Stimulated activated CD4-positive, alpha-beta T cell treated with anti-CD3 and anti-CD28 coated beads, Interleukin-12 subunit alpha, Interleukin-12 subunit beta, amount 100 ng/mL, for 48 hours (primary cell): ENCODE measurements at places on chromosomes 3 and 15.
A peak's percentile ranks its signal among the peaks of the same experiment; 100 is the strongest.

DNA sequence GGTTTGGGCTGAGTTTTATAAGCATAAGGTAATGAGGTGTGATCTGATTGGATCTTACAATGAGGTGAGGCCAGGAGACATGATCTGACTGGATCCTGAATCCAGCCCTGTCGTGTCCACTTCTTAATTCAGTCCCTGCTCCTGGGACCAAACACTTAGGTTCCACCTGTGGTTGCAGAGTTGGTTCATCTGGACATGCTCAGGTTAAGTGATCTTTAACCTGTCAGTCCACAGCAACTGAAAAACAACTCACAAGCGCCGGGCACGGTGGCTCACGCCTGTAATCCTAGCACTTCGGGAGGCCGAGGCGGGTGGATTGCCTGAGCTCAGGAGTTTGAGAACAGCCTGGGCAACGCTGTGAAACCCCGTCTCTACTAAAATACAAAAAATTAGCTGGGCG lies 679.3 kb upstream of the ALCAM start:
- DNase-seq: no peak

- peak; percentile 5 for DNase-seq
Measured at GRCh38 chr3:68256635-68257223, 602.3 kb upstream of the SUCLG2 start.

GRCh38 chr15:94930441-94930840 lies 699.1 kb downstream of the MCTP2 start:
- no peak for DNase-seq

GRCh38 chr15:60264566-60264965 lies 133.2 kb downstream of the ANXA2 start:
- DNase-seq: no peak

DNA sequence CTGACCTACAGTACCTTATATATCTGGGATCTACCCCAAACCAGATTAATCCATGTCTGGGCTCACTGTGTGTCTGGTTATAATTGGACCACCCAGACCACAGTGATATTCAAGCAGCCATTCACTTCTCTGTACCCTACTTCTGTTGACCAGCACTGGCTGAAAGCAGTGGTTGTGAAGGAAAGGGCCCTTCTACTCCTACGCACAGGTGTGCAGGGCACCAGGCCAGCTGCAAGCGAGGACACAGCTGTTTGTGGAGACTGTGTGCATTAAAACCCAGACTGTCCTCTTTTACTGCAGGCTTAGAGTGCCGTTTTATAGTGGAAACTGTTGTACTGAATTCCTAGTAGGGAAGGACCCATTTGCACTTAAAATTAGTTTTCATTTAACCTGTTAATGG lies 29.5 kb downstream of the CTDSPL start:
- no peak for DNase-seq

DNA sequence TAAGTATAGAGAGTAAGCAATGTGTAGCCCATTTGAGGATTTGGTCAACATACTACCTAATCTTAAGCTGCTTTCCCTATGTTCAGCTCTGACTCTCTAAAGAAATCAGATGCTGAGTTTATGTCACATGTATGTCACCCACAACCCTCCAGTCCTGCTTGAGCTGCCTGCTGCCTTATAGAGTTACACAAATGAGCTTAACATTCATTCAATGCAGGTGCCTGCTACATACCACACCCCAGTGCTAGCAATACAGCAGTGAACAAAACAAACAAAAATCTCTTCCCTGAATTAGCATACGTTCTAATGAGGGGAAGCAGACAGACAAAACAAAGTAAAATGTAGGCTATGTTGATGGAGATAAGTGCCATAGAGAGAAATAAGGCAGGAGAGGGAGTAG lies 93.0 kb downstream of the HHLA2 start:
- DNase-seq: no peak

DNA sequence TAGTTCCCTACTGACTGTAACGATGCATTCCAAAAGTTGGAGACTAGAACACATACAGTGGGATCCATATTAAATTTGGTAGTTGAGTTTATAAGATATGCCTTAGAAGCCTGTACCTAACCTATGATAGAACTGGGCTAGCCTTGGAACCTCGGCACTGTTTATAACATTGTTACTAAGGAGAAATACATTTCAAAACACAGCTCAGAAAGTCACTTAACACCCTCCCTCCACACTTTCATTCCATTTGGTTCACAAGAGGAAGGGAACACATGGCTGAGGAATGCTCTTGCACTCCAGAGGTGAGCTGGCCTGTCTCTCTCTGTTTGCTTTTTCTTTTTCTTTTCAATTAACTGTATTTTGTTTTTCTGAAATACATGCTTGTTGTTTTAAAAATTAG lies 48.7 kb upstream of the TSC22D2 start:
- DNase-seq: no peak

DNA sequence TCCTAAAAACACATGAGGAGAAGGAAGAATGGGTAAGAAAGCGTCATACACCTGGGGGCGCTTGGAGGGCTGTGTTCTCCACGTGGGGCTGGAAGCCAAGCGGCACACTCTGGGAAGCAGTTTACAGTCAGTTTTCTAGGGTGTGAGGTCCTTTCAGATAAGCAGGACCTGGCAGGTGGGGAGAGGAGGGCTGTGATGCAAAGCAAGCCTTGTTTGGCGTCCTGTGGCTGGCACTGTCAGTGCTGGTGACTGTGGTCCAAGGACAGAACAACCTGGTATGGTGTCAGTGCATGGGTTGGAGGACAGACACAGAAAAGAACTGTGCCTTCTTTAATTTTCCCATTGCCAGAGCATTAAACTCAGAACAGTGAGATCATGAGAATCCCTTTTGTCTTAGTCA lies 260.7 kb upstream of the NR2E3 start:
- DNase-seq: no peak

GRCh38 chr3:179860275-179861107 lies 176.2 kb downstream of the PEX5L start:
- DNase-seq: no peak

DNA sequence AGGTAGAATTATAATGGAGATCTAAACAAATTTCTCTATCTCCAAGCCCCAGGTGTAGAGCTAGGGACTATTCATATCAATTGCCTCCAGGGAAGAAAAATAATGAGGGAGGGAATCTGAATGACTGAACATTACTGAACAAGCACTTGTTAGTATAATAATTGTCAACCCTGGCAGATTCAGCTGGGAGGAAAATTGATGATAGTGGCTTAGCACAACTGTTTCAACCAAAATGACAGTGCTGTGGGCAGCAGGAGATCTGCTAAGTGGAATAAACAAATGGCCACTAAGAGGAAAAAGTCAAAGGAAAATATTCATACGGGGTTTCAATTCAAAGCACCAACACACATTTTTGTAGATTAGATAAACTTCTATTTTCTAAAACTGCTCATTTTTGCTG lies 294.9 kb upstream of the ZNF385D start:
- no peak for DNase-seq

GRCh38 chr15:78302579-78303312 lies 3.3 kb upstream of the SKIC8 start:
- no peak for DNase-seq

DNA sequence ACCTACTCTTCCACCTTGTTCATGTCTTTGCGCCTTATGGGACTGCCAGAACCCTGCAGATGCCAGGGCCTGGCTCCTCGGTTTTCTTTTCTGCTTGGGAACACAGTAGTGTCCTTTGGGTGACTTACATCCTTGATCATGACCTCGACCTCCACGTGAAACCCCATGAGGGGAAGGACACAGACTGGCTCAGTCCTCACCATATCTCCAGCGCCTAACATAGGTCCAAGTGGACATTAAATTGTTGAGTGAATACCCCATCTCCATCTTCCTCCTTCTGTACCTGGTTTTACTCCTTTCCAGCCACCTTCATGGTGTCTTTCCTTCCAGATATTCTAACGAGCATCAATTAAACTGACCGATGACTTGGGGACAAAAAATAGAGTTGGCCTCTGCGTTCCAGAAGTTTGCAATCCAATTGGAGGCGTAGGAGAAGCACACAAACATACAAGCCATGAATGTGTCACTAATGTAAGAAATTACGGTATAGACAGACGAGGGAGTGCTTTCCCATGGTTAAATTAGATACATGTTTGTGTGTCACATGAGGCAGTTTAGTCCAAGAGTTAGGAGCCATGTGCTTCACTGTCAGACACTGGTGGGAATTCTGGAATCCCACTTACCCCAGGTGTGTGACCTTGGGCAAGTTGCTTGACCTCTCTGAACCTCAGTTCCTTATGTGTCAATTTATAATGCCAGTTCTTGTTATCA lies 907 bp upstream of the HERC1 start:
- DNase-seq: no peak

- DNase-seq: no peak
Measured at GRCh38 chr3:158491968-158492367, 79.0 kb upstream of the MLF1 start.

- DNase-seq: no peak
Measured at GRCh38 chr3:160906646-160907045, 150.6 kb downstream of the PPM1L start.

DNA sequence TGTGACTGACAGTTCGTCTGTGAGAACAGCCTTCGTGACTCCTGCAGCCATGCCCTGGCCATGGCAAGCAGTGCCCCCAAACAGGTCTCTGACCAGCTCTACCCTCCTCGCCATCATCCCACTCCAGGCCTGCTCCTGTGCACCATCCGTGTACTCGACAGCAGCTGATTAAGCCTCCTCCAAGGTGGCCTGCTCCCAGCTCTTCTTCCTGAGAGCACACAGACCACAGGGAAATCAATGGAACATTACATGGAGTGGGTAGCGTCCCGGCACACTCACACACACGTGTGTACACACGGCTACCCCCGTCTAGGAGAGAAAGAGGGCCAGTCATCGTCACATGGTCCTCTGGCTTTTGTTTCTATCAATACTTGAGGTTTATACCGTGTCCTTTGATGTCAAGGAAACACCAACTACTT lies 21.1 kb downstream of the ANXA2 start:
- no peak for DNase-seq

GRCh38 chr3:149585401-149585726 lies 72.5 kb downstream of the WWTR1 start:
- no peak for DNase-seq

GRCh38 chr3:45143673-45144671 lies 2.2 kb downstream of the CDCP1 start:
- DNase-seq: no peak

DNA sequence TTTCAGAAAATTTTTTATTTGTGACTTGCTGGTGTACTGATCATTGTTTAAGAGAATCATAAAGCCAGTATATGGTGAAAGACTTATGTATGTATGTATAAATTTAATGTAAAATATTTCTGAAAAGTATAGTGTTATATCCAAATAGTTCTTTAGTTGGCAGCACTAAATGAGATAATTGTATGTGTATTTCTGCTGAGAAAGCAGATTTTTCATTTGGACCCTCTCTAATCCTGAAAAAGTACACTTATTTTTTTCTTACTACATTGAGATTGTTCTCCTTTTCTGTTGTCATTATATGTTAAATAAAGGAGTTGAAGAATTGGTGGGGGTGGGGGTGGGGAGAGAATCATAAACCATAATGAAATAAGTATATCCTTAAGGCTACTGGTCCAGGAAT lies 324.9 kb upstream of the SUCLG2 start:
- DNase-seq: no peak

DNA sequence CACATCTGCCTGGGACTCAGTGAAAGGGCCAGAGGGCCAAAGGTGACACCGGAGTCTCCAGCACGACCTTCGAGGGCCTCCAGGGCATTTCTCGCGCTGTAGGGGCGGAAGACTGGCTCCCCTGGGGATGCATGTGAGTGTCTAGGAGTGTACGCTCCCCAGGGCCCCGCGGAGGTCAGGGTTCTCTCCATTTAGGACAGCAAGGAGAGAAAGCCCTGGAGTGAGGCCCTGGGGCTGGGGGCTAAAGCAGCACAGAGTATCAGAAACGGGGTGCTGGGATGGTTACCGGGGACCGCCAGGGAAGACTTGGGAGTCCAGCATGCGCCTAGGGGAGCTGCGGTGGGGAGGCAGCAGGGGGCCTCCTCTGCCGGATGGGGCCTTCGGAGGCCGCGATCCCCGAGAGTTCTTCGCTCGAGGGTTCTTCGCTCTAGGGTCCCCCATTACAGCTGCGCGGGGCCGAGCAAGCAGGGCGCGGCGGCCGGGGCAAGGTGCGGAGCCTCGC lies 595 bp upstream of the APBA2 start:
- DNase-seq: no peak

DNA sequence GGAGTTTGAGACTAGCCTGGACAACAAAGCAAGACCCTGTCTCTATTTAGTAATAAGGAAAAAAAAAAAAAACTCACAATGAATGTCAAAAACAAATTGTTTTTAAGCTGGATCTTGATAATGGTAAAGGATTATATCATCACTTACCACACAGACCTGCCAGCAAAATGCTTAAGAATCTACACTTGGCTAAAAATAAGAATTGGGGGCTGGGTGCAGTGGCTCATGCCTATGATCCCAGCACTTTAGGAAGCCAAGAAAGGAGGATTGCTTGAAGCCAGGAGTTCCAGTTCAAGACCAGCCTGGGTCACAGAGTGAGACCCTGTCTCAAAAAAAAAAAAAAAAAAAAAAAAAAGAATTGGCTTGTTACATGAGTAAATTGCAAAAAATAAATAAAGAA lies 31.0 kb downstream of the ACAP2 start:
- DNase-seq: no peak

GRCh38 chr3:9081184-9081818 lies 118.0 kb upstream of the RAD18 start:
- no peak for DNase-seq

GRCh38 chr3:42489937-42490227 lies 12.6 kb upstream of the VIPR1 start:
- no peak for DNase-seq

- no peak for DNase-seq
Measured at GRCh38 chr3:31356941-31357340, 175.8 kb upstream of the STT3B start.

DNA sequence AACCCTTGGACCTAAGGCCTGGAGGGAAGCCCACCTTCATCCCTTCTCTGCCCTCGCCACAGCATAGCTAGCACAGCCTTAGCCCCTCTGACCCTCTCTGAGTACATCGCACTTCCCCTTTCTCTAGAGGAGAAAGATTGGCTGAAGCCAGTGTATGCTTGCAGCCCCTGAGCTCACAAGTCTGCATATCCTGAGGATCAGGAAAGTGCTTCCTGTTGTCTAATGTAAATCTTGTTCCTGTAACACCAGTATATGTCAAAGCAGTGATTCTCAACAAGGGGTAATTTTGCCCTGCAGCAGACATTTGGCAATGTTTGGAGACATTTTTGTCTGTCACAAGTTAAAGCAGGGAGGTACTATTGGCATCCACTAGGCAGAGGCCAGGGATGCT lies 2.2 kb upstream of the PRKCD start:
- no peak for DNase-seq

GRCh38 chr3:187735383-187735782 lies 9.9 kb downstream of the BCL6 start:
- no peak for DNase-seq

DNA sequence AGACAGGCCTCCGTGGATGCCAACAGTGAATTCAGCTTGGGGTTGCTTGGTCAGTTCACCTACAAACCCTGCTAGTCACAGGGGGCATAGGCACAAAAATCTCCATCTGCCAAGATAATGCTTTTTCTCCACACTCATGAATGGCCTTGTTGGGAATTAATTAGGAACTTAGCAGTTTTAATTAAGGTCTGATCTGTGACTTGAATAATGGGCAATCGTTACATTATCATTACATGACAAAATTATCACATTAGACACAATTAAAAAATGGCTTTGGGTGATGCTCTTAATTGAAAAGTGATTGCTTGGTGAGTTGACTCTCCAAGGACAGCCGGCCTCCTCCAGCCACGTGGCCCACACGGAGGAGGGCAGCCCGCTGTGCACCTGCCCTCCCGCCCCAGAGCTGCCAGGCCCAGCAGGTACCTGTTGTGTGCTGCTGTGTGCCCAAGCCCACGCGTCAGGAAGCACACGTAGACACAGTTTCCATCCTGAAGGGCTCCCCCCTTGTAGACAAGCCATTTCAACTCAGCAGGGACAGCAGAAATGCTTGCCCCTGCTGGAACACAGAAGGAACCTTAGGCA lies 274.2 kb downstream of the OCA2 start:
- DNase-seq: no peak
